ENCODE measurements at places on chromosomes 13 and 19.

DNA sequence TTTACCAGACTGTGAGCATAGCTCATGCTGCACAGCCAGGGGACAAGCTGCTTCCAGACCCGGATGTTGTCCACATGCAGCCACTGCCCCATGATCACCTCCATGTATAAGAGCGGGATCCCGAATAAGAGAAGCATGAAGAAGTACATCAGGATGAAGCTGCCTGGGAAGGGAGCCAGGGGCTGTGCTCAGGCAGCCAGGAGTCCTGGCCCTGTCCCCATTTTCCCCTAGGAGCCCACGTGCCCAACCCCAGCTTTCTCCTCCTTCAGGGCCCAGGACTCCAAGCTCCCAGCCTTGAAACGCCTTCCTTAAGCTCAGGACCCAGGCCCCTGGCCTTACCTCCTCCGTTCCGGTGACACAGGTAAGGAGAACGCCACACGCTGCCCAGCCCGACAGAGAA is 69.3 kb downstream of the SLC6A16 start:
- no peak for DNase-seq

- DNase-seq = no peak
Observed at GRCh38 chr13:28475916-28476725, 18.8 kb downstream of the FLT1 start.

GRCh38 chr19:11203194-11204075 is 6.1 kb upstream of the KANK2 start:
- DNase-seq = no peak

GRCh38 chr13:51957377-51958216 is 53.7 kb downstream of the ATP7B start:
- DNase-seq = no peak

DNA sequence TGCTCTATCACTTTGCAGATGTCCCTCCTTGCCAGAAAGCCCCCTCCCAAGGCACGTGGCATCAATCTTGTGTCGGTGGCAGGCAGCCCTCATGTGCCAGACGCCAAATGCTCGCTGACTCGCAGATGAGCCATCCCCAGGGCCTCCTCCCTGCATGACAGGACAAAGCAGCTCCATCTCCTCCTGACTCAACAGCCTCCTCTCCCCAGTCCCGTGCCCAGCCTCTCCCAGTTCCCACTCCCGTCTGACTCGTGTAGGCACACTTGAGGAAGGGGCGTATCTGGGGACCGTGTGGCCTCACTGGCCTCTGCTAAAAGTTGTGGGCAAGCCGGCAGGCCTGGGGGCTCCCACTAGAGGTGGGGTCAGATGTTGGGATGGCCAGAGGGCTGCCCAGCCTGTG is 133.6 kb downstream of the STK24 start:
- no peak for DNase-seq

All from activated naive CD8-positive, alpha-beta T cell treated with anti-CD3 and anti-CD28 coated beads, Interleukin-2, amount 10 ng/mL, durations not matched to agents 7 days and 5 days (primary cell).